NCI-H526 treated with DMSO at 0.1 percent for 48 hours (cell line): ENCODE measurements at places on chromosomes 1 and 21.

GRCh38 chr1:156284112-156284511 is at the start of gene TMEM79:
Gene TMEM79, plus strand, starts transcription at chr1:156284325. Its CDS starts 902 bp downstream, at chr1:156285227.
- DNase-seq, result no peak

GRCh38 chr21:38434913-38435533 is 63.3 kb downstream of the ERG start:
- no peak for DNase-seq

- DNase-seq, result peak; percentile 16
Measured at GRCh38 chr1:212062832-212063438, 27.4 kb downstream of the DTL start.

GRCh38 chr1:61332196-61332753 is 249.9 kb downstream of the NFIA start:
- DNase-seq, result no peak

DNA sequence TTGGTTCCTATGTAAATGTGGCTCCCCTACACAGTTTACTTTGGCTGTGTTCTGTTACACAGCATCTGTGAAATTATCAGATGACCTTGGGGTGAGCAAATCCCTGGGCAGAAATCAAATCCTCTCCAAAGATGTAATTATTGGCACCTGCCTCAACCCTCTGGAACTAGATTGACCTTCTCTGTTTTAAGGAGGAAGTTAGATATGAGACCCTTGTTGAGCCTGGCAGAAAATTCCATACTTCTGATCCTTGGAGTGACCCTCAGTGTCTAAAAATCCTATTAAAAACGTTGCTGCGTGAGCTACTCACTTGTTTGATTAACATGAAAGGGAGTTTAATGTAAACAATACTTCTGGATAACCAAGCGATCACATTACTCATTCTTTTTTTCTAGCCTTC is 122.0 kb downstream of the CLIC6 start:
- DNase-seq, result no peak

GRCh38 chr1:202210385-202210784 is 16.8 kb downstream of the LGR6 start:
- DNase-seq, result no peak

DNA sequence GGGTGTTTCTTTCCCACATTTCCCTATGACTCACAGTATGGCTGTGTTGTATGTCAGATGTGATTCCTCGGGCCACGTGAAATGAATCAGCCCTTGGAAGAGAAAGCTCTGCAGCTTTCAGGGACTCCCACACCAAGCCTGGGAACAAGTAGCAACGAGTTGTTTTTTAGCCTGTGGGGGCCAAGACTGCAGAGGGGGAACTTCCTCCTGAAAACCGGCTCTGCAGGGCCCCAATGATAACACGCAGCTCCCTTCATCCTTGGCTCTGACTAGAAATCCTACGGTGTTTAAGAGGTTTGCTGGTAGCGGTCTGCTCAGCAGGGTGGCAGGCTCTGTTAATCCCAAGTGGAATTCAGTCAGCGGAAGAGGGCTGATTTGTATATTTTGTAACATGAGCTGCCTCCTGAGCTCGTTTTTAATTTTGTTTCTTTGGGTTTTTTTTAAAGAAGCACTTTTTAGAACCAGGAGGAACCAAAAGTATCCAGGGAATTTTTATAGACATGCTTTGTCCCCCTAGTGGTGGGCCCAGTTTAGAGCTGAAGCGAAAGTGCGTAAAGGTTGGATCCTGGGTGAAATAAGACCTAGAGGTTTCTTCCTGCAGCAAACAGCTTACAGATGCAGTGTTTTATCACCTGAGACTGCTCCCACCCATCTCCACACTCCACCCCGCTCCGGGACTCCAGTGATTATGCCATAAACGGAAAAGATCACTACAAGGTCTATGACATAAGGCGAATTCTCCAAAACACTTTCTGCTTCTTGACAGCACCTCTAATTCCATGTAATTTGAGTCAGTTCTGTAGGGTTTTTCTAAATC is 48.8 kb downstream of the LAMC2 start:
- peak; percentile 83 for DNase-seq

DNA sequence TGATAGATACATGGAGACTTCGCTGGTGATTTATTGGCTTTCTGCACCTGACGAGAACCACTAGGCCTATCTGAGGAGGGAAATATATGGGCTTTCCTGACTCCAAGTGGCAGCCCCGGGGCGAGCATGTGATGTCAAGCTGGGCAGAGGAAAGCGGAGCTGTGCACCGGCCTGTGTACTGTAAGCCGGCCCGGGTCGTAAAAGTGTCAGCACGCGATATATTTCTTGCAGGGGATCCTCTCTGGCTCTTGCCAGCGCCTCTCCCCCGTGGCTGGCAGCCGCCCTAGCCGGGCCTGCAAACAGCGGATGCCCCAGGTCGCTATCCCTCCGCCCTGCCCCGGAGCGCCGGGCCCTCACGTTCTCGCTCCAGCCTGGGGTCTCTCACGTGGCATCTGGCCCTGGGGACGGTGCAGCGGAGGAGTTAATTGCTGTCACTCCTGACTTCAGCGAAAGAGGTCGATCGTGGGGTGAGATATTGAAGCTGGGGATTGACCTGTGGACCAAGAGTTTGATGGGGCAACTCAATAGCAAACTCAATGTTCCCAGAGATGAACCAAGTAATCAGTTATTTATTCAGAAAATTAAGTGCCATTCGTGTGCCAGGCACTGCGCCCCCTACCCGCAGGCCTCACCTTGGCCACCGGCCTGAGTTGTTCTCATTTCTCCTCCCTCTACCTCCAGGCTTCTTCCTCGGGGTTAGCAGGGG is 41.0 kb upstream of the HAO2 start:
- peak; percentile 82 for DNase-seq

GRCh38 chr1:58968360-58968952 is 184.6 kb upstream of the JUN start:
- no peak for DNase-seq

- no peak for DNase-seq
Measured at GRCh38 chr1:76826072-76826845, 41.0 kb upstream of the ST6GALNAC5 start.

DNA sequence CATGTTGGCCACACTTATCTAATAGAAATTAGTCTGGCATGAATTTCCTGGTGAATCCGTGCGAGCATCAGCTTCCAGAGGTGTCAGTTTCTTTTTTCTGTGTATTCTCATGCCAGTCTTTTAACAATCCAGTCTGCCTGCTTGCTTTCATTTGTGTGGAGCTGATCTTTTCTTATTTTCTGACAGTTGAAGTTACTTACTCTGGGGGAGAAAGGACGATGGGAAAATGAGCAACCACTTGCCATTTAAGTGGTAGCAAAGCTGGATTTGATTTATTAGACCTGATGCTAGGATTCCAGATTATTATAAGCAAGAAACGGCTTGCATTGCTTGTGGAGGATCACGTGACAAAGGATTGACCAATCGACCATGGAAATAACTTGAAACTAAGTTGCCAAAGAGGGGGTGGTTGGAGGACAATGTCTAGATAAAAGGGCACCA is 24.3 kb upstream of the APP start:
- no peak for DNase-seq

- no peak for DNase-seq
Measured at GRCh38 chr1:245822996-245823395, 668.2 kb downstream of the KIF26B start.
